ENCODE measurements at places on chromosomes 3 and 15.
A peak's percentile ranks its signal among the peaks of the same experiment; 100 is the strongest.

DNA sequence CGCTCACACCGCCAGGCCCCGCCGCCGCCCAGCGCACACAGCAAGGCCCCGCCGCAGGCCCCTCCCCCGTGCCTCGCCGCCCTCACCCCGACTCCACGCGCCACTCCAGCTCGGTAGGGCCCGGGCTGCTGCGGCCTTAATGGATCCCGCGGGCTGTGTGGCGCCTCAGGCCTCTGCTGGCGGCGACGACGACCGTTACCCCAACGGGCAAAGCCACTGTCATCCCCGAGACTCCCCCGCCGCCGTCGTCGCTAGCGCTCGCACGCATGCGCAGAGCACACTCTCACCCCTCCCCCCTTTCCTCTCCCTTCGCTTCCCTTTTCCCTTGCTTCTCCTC lies at the start of gene MSL2:
Gene MSL2 (minus strand): TSS at position 272 of the 337 bp plus-strand sequence. CDS start 1,222 bp downstream, outside the sequence.
- peak; percentile 84 for DNase-seq

DNA sequence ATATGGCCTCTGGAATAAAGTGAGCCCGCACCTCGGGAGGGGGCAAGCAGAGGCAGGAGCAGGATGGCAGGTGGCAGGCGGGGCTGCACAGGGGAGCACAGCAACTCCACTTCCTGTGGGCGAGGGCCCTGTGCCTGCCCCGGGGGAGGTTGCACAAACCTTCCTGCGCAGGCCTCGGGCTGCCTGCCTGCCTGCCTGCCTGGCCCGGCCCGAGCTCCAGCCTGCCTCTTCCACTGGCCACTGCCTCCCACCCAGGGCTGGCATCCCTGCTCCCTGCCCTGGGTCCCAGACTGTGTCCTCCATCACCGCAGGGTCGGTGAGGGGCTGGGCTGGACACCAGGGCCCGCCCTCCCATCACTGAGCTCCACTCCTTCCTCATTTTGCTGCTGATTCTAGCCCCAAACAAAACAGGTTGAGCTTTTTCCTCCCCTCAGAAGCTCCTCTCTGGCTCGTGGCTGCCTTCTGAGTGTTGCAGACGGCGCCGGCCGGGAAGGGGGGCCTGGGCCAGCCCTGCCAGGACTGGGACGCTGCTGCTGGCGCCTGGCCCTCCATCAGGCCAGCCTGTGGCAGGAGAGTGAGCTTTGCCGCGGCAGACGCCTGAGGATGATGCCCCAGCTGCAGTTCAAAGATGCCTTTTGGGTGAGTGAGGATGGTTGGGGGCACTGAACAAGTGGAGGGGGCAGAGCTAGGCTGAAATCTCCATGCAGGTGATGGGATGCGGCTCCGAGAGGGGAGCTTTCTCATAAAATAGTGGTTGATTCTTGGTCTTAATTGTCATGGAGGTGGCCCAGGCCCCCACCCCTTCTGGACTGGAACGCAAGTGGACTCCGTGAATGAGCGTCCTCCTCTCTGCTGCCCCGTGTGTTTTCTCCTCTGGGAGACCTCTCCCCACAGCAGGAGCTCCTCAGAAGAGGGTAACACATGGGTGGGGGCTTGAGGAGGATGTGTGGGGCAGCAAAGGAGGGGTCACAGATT lies at the start of gene PSTPIP1:
Gene PSTPIP1 (plus strand): TSS at position 156 of the 975 bp plus-strand sequence. CDS start 448 bp downstream, at position 604.
- peak; percentile 63 for DNase-seq

- DNase-seq: no peak
Measured at GRCh38 chr3:38834717-38835116, 18.7 kb upstream of the SCN10A start.

- no peak for DNase-seq
Measured at GRCh38 chr3:104461431-104461830, 905.3 kb upstream of the ALCAM start.

GRCh38 chr3:113055201-113055600 lies 64.4 kb downstream of the GTPBP8 start:
- DNase-seq: no peak

DNA sequence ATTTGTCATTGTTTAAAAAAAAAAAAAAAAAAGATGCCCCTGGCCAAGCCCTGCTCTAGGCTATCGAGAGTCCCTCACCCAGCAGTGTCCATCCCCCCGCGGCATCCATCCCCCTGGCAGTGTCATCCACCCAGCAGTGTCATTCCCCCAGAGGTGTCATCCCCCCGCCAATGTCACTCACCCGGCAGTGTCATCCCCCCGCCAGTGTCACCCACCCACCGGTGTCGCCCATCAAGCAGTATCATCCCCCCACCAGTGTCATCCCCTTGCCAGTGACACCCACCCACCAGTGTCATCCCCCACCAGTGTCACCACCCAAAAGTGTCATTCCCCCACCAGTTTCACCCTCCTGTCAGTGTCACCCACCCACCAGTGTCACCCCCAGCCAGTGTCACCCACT lies 99.3 kb upstream of the PRR20G start:
- no peak for DNase-seq

DNA sequence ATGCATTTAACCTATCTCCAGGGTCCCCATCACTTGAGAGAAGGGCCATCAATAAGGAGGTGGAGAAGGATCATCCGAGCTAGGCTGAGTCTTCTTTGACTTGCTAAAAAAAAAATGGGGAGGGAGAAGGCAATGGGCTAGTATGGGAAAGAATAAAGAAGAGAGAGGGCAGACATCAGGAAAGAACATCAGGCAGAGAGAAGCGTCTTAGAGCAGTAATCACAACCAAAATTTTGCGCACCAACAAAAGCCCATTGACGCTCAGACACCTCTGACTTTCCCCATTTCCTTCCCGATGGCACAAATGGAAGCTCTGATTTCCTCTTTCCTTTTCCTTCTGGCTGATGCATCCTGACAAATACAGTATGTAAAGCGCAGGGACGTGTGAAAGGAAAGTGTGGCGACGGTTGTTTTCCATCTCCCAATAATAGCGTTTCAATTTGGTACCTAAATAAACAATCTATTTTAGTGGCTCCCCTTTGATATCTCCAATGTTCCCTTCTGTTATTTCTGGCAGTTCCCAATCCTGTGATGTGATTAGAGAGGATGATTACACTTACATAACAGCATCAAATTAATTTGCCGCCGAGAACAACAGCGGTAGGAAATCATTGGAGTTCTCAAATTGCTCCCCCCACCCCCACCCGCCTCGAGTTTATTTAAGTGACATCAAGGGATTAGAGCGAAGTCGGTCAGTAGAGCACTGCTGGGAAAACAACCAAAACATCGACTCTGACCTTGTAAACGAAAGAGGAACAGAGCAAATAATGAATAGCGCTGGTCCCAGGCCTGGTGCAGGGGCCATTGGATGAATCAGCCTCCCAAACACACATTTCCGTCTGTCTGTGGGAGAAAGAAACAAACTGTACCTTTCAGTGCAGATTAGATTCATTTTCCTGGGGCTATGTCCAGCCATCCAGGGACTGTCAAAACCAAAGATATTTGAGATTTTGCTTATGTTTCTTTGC lies 273.3 kb upstream of the ICE2 start:
- no peak for DNase-seq

GRCh38 chr15:80452166-80452565 lies 48.0 kb downstream of the ARNT2 start:
- DNase-seq: no peak

GRCh38 chr15:90234096-90234988 lies at the start of gene GDPGP1:
Gene GDPGP1 (plus strand): TSS chr15:90234209. CDS start chr15:90240909, 6,700 bp downstream.
- peak; percentile 91 for DNase-seq

GRCh38 chr3:187832202-187832601 lies 86.9 kb upstream of the BCL6 start:
- no peak for DNase-seq
